ENCODE measurements at places on chromosomes 7 and 10. TPM values are rescaled to one million over a fixed set of nuclear protein-coding genes. Genes with fewer than 3 reads are reported as not detected.

- DNase-seq = no peak
Measured at GRCh38 chr7:73817121-73817520, 13.7 kb upstream of the CLDN4 start.

DNA sequence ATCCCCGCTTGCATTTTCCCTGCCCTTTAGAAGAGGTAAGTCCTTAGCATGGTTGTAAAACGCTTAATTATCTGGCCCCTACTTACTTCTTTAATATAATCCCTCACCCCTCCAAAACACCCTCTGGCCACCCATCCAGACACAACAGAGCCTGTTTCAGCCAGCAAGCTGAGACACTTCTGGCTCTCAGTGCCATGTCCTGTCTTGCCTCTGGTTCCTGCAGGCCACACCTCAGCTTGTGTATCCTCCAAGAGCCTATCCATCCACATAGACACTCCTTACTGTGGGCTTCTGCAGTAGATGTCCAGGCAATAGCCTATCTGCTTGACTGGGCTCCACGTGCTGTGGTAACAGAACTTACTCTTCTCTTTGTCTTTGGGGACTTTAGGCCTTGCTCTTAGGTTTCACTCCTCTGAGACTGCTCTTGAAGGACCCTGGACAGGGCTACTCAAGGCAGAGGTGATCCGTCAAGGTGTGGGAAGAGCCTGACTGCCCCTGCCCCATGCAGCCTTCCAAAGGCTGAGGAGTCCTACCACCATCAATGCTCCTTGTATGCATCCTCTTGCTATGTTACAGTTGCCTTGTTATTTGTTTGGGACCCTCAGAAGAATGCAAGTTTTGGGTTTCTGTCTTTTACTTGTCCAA, 149.9 kb downstream of the CHN2 start:
- DNase-seq = no peak

- DNase-seq = no peak
Measured at GRCh38 chr7:138799336-138800000, 1.5 kb upstream of the ATP6V0A4 start.

DNA sequence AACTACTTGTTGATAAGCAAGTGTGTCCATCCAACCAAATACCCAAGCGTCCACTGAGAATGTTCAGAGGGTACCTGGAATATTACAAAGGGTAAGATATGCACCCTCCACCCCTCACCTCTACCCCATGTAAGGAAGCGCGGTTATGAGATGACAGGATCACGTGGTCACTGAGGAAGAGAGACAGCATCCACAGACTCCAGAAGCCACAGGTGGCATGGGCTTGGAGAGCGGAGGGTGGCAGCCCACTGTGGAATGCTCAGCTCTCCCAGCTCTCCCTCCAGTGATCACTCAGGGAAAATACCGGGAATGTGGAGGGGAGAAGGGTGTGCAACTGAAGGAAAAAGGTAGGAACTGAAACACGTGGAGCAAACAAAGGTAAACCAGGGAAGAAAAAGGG, 25.7 kb downstream of the SFMBT2 start:
- DNase-seq = no peak

GRCh38 chr10:72598769-72599701, 26.8 kb downstream of the MICU1 start:
- DNase-seq = no peak

- DNase-seq = no peak
Measured at GRCh38 chr7:39017369-39017915, 39.7 kb downstream of the POU6F2 start.

DNA sequence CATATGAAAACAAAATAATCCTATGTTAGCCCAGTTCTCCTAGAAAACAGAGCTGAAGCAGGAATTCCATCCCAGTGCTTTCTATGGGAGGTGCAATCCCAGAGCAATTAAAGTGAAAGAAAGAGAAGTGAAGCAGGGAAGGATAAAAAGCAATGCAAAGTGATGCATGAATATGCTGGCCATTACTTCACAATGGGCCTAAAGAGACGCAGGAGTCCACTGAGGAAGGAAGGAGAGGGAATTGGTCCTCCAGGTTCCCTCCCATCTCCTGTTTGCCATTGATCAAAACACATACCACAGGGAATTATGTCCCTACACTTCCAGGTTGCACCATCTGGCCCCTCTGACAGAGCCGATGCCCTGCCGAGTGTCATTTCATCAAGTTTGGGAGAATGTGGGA, 392.2 kb upstream of the NFE2L3 start:
- peak; percentile 23 for DNase-seq

GRCh38 chr10:20809631-20810030, 87.5 kb downstream of the NEBL start:
- no peak for DNase-seq

GRCh38 chr10:112738606-112739591, 211.1 kb upstream of the TCF7L2 start:
- no peak for DNase-seq

DNA sequence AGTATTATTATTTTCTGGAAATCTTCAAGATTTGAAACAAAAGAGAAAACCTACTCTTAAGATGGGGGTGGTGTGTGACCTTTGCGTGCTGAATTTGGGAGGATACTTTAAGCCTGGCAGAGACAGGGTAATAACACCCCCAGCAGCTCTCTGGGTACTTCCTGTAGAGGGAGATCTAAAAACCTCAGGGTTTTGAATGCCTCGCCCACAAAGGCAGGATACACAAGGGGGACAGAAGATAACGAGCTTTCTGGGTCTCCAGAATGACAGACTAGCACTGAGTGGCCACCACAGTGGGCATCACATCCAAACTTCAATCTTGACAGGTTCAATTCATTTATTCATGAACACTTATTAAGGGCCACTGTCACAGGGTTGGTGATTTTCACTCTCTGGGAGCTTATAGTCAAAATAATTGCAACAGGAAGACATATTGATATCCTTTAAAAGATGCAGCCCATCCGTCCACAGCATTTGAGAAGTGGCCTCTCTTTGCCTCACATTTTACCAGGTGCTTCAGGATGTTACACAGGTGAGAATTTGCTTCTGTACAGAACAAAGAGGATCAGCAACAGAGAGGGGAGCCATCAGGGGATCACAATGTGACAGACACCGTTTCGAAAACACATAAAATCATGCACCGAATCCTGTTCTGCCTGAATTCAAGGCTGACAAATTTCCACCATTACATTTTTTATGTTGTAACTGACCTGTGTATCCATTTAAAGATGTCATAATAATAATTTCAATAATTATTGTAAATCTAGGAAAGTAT, 14.3 kb downstream of the CPA1 start:
- DNase-seq = no peak

DNA sequence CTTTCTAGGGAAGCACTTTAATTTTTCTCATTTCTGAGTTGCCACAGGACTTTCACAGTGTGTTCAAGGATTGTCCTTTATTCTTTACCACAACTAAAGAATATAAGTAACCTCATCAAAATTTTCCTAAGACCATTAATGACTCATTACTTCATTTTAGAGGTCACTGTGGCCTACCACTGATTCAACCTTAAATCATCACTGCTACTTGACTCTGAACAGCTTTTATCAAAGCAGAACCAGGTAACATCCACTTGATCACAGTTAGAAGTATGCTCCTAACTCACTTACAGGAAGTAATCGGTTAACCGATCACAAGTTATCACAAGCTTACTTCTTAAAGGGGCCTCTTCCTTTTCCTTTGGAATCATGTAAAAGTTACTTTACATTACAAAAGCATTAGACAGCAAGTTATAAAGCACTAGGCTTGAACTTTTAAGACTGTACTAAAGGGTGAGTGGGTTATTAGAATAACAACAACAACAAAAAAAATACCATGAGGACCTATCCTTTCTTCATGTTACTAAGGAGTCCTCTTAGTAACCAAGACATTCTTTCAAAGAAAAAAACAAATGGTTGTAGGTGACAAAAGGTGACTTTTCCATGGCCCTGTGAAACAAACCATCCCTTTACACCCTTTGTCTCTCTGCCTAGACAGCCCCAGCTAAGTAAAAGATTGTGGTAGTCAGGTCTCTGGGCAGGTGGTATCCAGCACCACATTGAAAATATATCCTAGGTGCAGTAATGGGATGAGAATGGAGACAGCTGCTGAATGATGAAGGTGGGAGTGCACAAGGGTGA, 40.0 kb upstream of the PDK4 start:
- DNase-seq = no peak

DNA sequence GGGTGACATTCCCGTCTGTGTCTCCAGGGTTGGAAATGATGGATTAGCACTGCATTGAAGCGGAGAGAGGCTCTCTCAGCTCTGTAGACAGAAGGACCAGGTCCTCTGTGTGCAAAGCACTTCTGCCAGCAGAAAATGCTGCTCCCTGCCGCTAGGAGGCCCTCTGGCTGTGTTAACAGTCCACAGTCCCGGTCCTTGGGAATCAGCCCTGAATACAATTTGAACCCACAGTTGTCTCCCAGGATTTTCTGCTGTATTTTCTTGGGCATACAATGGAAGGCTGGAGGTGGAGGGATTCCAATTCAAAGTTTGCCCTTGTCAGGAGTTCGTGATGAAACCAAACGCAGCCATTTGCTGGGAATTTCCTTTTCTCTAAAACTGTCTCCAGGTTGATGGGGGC, 205.2 kb downstream of the GLRX3 start:
- DNase-seq = peak; percentile 60

DNA sequence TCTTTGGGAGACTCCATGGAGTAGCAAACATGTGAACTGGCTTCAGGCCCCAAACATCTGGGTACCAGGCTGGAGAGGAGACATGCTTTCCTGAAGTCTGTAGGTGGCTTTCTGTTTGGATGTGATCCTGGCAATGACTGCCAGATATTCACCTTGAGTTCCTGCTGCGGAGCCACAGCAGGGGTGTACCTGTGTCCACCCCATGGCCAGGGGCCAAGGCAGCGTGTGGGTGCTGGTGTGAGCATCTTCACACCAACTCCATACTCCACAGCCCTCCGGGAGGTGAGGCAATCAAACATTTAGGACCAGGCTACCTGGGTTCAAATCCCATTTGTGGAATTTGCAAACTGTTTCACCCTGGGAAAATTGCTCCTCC, 113.0 kb downstream of the ADCY1 start:
- DNase-seq = no peak

- DNase-seq = no peak
Measured at GRCh38 chr7:155293721-155294510, 3.8 kb upstream of the INSIG1 start.

GRCh38 chr7:55099066-55099820, 80.4 kb downstream of the EGFR start:
- DNase-seq = peak; percentile 35

DNA sequence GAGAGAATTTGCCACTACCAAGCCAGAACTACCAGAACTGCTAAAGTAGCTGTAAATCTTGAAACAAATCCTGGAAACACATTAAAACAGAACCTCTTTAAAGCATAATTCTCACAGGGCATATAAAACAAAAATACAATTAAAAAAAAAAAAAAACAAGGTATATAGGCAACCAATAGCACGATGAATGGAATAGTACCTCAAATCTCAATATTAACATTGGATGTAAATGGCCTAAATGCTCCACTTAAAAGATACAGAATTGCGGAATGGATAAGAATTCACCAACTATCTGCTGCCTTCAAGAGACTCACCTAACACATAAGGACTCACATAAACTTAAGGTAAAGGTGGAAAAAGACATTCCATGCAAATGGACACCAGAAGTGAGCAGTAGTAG, 17.2 kb downstream of the LMBR1 start:
- DNase-seq = no peak

- DNase-seq = no peak
Measured at GRCh38 chr7:116540743-116541142, 15.9 kb downstream of the CAV1 start.

DNA sequence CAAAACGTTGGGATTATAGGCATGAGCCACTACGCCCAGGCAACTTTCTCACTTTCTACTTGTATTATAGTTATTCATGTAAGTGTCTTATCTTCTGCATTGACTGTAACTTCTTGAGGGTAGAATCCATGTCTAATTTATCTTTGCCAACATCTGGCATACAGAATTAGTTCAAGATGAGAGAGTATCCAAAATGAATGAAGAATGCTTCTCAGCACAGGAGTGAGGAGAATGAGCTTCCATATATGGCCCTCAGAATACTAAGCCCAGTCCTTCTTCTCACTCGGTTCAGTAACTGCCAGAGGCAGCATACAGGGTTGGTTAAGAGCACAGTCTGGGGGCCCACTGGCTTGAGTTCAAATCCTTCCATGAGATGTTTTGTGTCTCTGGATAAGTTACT, 75.0 kb upstream of the LRRC17 start:
- DNase-seq = no peak

- no peak for DNase-seq
Measured at GRCh38 chr10:88080213-88080612, 216.8 kb downstream of the PTEN start.

GRCh38 chr10:114278884-114279191, 39.8 kb downstream of the VWA2 start:
- DNase-seq = no peak

CPEB3 gene
- total RNA-seq = 8.0 TPM

NUTM2E gene
- 0.86 TPM for total RNA-seq

EPO gene
- total RNA-seq = not detected

DENND2A gene
- 64.7 TPM for total RNA-seq

LRRC17 gene
- 0.34 TPM for total RNA-seq

DNAJC30 gene
- total RNA-seq = 8.4 TPM

HKDC1 gene
- total RNA-seq = not detected

FAM25G gene
- total RNA-seq = not detected

SNX10 gene
- 6.1 TPM for total RNA-seq

All from glutamatergic neuron (in vitro differentiated cells).